ENCODE measurements at places on chromosomes 1 and 21.

DNA sequence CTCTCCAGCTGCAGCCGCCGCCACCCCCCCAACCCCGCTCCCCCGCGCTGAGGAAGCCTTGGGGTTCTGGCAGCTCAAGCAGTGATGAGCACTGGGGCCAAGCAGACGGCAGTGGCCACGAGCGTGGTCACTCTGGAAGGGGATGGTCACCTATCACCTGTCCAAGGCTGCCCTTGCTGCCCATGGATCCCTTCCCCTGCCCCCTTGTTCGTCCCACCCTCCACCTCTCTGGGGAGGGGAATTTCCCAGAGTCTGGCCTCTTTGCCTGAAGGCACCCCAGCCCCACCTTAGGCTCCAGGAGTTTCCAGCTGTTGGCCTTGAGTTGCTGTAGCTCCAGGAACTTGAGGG, 7.2 kb upstream of the SMIM12 start:
- no peak for DNase-seq

DNA sequence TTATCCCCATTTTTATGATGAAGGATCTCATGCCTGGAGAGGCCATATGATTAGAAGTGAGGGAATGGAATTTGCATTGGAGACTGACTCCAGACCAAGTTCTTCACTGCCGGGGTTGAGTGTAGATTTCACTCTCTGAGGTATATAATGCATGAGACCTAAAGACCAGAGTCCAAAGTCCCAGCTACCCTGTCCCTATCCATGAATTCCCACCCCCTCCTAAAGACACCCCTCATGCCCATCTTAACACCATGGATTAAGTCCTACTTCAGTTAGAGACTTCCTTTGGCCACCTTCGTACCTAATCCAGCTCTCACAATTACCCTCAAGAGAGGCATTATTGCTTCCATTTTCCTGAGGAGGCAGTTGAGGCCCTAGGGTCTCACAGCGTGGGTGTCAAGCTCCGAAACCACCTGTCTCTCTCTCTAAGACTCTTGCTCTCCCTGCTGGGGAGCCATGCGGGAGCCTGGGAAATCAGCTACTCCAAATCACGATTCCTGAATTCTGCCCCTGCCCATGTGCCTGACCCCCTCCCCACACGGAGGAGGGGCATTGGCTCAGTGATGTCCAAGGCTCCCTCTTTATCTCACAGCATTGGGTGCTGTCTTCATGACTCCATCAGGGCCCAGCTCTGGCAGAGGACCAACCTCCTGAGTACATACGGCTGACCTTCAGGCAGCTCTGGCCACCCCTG, 11.7 kb upstream of the FOXO6 start:
- no peak for DNase-seq

GRCh38 chr1:170063109-170063826, 11.2 kb downstream of the KIFAP3 start:
- DNase-seq, result no peak

GRCh38 chr21:31967334-31967733, 94.5 kb downstream of the HUNK start:
- DNase-seq, result no peak

GRCh38 chr1:45456531-45456930, 34.4 kb downstream of the TESK2 start:
- DNase-seq, result no peak

GRCh38 chr1:183191833-183192232, 5.8 kb downstream of the LAMC2 start:
- DNase-seq, result no peak

DNA sequence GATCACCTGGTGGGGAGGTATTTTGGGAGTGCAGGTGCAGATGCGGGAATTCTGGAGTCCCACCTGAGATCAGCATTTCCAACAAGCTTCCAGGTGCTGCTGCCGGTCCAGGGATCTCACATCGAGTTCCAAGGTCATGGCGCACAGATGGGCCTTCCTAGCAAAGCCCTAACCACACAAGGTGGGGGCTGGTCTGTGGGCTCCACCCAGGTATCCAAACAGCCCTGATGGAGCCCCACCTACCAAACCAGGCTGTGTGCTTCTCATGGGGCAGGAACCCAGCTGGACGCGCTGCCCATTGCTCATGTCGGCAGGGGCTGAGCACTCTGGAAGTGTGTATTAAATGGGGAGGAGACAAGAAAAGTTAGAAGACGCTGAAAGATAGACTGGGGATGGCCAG, 35.0 kb upstream of the TMEM51 start:
- no peak for DNase-seq

GRCh38 chr1:149884433-149885338, 14.7 kb upstream of the BOLA1 start:
- DNase-seq, result no peak

DNA sequence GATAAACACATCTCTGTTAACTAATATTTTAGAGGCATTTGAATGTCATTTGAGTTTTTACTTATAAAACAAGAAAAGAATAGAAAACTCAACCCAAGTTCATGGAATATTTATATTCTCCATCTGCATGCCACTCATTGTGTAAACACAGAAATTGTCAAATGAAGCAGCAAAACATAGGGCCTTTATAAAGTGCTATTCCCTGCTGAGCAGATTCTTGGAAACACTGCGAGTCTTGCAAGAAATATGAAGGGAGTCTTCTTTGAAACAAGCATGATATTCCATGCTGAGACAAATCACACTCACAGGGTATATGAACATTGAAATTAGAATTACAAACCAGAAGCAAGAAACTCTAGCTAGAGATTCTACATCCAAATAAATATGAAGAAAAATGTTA, 655.8 kb downstream of the BRINP3 start:
- no peak for DNase-seq

GRCh38 chr1:5349526-5349925, 642.7 kb downstream of the NPHP4 start:
- no peak for DNase-seq

GRCh38 chr1:202029171-202029665, 18.8 kb downstream of the ELF3 start:
- DNase-seq, result no peak

DNA sequence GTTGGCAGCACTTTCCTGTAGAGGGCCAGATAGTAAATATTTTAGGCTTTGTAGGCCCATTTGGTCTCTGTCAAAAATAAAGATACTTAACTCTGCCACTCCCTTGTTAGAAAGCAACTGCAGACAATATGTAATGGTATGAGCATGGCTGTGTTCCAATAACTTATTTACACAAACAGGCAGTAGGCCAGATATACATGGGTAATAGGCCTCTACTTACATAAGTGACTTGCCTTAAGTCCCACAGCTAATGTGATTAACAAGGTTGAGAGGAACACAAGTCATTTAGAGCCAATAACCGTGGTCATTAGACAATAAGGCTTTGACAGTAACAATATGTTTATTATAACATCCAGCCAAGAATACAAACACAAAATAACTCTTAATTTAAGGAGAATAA, 17.4 kb downstream of the CCT8 start:
- DNase-seq, result no peak

GRCh38 chr1:209086486-209087192, 496.9 kb upstream of the CAMK1G start:
- DNase-seq, result no peak

GRCh38 chr21:42983103-42983502, 8.7 kb downstream of the PKNOX1 start:
- DNase-seq, result no peak

GRCh38 chr1:192545896-192546521, 29.6 kb upstream of the RGS1 start:
- no peak for DNase-seq

DNA sequence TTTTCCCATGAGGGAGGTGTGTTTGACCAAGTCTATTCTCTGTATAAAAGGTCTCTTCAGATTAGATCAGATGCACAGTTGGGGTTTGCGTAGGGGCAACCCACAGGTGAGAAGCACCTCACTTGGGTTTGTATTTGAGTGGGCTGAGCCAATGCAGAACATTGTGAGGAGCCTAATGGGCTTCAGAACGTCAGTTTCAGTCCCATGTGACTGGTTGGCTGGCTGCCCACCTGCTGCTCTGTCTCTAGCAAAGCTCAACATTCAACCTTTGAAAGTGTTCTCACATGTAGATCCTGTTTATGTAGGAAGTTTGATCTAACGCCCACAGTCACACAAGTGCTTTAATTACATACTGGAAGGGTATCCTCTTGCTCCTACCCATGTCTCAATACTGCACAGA, 105.5 kb downstream of the FASLG start:
- DNase-seq, result no peak

DNA sequence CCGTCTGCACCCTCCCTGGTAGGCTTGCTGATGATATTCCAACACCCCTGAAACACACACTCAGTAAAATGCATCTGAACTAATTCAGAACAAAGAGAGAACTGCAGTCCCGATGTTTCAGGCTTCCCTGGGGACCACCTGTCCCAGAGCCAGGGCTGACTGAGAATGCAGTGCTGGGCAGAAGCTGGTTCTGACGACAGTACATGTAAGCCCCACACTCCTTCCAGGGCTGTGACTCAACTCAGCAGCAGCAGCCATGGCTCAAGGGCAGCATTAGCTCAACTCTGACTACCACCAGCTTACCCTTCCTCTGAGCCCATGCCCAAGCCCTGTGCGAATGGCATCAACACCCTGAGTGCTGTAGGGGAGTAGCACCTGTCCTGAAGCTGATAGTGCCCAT, 56.4 kb upstream of the SIPA1L2 start:
- DNase-seq, result no peak

DNA sequence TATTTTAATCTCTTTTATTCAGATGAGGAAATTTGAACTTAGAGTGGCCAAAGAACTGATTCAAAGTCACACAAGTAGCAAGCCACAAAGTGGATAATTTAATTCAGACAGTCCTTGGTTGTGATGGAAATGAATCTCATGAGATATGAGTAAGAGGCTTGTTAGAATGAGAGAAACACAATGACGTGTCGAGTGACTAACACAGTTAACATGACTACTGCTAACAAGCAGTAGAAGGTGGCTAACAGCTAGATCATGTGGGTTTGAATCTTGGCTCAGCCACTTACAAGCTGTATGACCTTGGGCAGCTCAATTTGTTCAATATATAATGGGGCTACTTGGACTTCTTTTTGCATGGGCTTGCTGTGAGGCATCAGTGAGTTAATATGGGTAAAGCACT, 104.5 kb upstream of the LMO4 start:
- DNase-seq, result no peak

GRCh38 chr1:50970509-50970887, 453 bp downstream of the CDKN2C start:
- no peak for DNase-seq

GRCh38 chr21:43814215-43815106, 25.1 kb downstream of the RRP1 start:
- no peak for DNase-seq

DNA sequence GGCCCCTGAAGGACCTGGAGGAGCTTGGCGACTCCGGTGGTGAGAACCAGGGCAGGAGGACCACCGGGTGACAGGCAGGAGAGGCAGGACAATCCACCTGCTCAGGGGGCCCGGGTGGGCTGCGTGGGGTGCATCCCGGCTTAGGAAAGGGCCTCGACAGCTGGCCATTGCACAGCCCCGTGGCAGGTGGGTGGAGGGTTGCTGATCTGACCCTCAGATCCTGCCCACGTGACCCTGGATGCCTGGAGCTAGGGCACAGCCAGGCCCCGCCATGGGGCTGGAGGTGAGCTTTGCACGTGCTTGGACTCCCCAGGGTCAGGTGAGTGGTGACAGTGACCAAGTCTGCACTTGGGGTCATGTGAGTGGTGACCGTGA, 35.5 kb upstream of the SLC19A1 start:
- no peak for DNase-seq

GRCh38 chr1:216832192-216832591, 109.0 kb upstream of the ESRRG start:
- no peak for DNase-seq

DNA sequence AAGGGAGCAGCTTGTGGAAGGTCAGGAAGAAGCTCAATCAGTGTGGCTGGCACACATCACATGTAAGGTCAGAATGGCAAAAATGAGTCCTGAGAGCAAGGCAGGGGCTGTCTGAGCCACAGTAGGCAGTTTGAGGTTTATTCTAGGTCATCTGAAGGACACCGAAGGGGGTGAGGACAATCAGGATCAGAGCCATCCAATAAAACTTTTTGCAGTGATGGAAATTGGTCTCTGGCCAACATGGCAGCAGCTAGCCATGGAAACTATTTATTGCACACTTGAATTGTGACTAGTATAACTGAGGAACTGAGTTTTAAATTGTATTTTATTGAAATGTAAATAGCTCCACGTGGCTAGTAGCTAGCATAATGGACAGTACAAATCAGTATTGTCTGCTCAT, 97.0 kb upstream of the CACNA1E start:
- DNase-seq, result no peak

GRCh38 chr1:157894613-157895165, 53.1 kb upstream of the CD5L start:
- DNase-seq, result no peak

GRCh38 chr1:91022518-91022929, 689 bp upstream of the ZNF644 start:
- DNase-seq, result no peak

- DNase-seq, result no peak
These were observed 13.5 kb upstream of the SUMO3 start for GRCh38 chr21:44831227-44831860.

- DNase-seq, result no peak
These were observed 15.0 kb upstream of the FCAMR start for GRCh38 chr1:206985162-206985749.

- DNase-seq, result no peak
These were observed 2.7 kb downstream of the CELF3 start for GRCh38 chr1:151713874-151714273.

DNA sequence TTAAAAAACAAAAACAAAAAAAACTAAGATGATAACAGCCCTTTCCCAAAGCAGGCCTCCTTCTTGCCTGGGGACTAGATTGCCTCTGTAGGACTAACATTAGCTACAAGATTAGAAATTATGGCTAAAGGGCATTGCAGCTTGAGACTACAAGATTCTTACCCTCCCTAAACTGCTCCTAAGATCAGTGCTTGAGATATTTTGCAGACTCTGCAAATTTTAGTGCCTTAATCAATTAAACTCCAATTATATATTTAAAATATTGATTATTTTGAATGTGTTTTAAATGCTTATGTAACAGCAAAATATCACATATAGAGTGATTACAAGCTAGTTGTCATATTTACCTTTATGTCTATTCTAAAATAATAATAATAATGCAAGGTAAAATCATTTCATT, 47.4 kb upstream of the SLC5A9 start:
- no peak for DNase-seq

- DNase-seq, result no peak
These were observed 114.3 kb upstream of the ZNF678 start for GRCh38 chr1:227449051-227449450.

DNA sequence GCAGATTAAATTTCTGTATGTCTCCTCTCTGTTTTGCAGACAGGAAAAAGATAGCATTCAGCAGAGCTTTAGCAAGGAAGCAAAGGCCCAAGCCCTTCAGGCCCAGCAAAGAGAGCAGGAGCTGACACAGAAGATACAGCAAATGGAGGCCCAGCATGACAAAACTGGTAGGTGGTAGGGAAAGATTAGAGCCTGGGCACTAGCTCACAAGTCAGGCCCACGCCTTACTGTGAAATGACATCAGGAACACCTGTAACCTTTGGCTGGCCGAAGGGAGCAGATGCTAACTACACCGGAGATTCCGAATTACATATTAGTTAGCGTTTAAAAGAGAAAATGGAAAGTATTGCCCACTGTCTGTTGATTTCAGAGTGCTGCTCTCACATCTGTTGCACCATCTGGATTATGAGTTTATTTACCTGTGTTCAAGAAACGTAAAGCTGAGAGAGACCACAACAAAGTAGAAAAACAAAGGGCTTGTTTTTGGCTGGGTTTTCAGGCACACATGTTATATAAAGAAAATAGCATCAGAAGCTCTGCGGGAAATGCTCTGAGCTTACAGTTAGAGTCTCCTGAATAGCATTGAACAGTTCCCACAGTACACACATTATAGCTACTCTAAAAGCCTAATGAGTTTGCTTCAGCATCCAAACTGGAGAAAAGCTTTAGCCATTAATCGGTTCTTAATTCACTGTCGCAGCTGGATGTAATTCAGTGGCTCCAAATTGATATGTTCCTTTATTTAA, 160.0 kb downstream of the SDCCAG8 start:
- DNase-seq, result no peak

Data from hypothalamus (tissue), 51 donors.